ENCODE measurements at places on chromosomes 4 and X.

- DNase-seq = no peak
These were observed 1418.6 kb downstream of the STIM2 start for GRCh38 chr4:28279249-28279648.

- DNase-seq = no peak
These were observed 103.4 kb upstream of the PDLIM3 start for GRCh38 chr4:185638548-185639301.

GRCh38 chr4:21830272-21830671, 118.3 kb downstream of the KCNIP4 start:
- DNase-seq = no peak

GRCh38 chr4:29121586-29121985, 1598.6 kb upstream of the PCDH7 start:
- DNase-seq = no peak

GRCh38 chr4:150970685-150971151, 44.4 kb downstream of the LRBA start:
- no peak for DNase-seq

DNA sequence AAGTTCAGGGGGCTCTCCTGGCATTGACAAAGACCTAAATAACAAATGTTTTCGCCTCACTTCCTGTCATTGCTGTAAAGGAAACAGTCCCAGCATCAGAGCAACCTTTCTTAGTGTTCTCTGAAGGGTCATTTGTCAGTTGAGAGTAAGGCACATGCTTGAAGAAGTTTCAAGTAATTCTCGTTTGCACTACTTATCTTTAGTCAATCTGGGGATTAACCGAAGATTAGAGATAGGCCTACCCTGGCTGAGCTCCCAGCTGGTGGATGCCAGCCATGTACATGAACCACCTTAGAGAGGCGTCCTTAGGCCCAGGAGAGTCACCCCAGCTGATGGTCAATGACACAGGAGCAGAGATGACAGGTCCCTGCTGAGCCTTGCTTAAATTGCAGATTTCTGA, 189.9 kb upstream of the PGRMC2 start:
- no peak for DNase-seq

DNA sequence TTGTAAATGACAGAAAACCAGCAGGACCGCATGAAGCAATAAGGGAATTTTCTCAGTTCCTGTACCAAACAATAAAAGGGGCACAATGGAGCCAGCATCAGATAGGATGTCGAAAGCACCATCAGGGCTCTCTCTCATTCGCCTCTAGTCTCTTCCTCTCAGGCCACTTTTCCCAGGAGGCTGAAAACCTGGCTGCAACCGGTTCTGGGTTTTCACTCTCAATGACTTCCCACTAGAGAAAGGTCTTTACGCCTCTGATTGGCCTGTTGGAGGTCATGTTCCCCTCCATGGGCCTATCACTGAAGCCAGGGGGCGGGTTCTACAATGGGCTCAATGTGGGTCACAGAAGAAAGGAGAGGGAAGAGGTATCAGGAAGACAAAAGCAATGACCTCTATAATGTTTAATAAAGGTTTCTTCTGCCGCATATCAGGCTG, 29.3 kb downstream of the ZNF827 start:
- DNase-seq = no peak

Data from stimulated activated CD8-positive, alpha-beta memory T cell treated with anti-CD3 and anti-CD28 coated beads, Interleukin-7, amount 100 ng/mL, for 1 hour (primary cell).